ENCODE measurements at places on chromosomes 5 and 9.
A peak's percentile ranks its signal among the peaks of the same experiment; 100 is the strongest.

- DNase-seq: peak; percentile 71
Measured at GRCh38 chr9:127589955-127590370, 22.1 kb upstream of the STXBP1 start.

DNA sequence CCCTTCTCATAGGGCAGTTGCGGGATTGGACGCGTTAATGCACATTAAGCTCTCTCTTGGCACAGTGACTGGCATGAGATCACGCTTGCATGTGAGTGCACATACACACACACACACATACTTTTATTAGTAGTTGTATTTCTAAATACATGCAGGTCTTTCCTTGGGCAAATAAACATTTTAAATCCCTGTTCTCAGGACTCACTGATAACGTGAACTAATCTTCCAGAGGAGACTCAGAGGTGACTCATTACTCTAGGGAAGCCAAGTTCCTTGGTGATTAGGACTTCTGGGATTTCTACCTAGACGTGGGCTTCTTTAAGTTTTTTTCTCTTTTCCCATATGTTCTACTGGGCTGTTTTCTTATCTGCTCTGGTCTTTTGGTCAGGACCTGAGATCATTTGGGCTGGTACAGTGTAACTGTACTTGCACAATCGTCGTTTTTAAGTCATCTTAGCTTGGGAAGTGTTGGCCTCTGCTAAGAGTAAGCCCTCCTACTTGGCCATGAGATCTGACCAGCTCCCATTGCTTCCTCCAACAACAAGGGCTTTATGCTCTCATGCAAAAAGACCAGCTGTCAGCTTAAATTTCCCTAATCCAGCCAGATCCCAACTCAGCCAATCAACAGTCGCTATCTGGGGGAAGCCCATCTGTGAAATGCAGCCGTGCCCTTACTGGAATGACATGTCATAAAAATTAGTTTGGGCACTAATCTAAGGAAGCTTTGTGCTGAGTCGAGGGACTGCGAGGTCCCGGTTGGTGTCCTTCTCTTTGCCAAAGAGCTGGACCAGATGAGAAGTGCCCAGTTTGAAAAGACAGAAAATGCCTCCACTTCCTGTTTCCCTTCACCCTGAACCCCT lies 176.4 kb upstream of the ANKRD55 start:
- peak; percentile 12 for DNase-seq

- DNase-seq: no peak
Measured at GRCh38 chr5:33701251-33701650, 190.5 kb downstream of the ADAMTS12 start.

GRCh38 chr9:89902450-89903140 lies 297.8 kb downstream of the GADD45G start:
- no peak for DNase-seq

GRCh38 chr5:53350368-53350767 lies 130.1 kb upstream of the FST start:
- no peak for DNase-seq

DNA sequence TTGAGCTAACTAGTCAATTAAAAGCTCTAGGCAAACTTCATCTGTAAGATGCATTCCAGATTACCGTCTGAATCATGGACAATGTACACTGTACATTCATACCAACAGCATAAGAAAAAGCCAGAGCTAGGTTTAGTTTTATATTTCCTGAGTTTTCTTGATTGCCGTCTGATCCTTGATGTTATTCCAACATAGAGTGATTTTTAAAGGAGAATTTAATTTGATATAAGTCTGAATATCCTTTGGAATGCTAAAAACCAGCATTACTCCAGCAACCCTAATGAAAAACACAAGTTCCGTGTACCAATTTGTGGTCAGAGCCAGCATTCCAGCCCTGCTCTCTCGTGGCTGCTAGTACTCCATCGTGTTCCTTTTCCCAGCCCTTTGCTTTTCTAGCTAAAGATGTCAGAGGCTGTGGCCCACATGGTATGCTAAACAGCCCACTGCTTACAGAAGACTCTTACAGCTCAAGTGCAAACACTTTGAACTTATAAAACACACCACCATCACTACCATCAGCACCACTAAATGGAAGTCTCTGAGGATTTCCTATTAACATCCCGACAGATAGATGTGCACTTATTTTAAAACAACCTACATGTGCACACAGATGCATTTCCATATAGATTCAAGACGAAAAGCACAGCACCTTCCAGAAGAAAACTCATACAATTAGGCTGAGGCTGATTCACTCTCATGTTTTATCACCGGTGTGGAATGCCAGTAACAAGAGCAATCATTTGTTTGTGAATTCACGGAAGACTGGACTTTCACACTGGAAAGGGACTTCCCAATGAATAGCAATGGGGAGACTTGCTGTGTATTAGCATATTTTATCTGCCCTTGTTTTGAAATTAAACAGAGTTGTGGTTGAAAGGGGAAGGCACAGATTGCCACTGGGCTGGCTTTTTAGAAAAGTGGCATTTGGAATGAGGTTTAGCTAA lies 246.9 kb upstream of the GAS1 start:
- DNase-seq: peak; percentile 6

DNA sequence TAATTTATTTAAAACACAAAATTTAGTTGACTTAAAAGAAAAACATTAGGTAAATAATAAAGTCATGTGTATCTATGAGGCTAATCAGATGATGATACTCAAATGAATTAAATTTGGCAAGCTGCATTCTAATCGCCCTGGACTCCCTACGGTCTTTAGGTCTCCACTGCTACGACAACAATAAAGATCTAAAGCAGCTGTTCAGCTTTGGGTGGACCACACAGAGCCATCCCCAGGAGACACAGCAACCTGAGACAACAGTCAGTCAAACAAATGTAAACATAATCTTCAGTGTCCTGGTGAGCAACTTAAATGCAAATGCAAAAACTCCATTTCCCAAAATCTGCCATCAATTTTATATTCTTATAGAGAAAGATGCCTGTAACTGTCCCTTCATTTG lies 65.5 kb downstream of the MCTP1 start:
- no peak for DNase-seq

- no peak for DNase-seq
Measured at GRCh38 chr5:143582176-143582575, 178.7 kb upstream of the NR3C1 start.

GRCh38 chr5:133062276-133062675 lies 10.5 kb downstream of the HSPA4 start:
- no peak for DNase-seq

DNA sequence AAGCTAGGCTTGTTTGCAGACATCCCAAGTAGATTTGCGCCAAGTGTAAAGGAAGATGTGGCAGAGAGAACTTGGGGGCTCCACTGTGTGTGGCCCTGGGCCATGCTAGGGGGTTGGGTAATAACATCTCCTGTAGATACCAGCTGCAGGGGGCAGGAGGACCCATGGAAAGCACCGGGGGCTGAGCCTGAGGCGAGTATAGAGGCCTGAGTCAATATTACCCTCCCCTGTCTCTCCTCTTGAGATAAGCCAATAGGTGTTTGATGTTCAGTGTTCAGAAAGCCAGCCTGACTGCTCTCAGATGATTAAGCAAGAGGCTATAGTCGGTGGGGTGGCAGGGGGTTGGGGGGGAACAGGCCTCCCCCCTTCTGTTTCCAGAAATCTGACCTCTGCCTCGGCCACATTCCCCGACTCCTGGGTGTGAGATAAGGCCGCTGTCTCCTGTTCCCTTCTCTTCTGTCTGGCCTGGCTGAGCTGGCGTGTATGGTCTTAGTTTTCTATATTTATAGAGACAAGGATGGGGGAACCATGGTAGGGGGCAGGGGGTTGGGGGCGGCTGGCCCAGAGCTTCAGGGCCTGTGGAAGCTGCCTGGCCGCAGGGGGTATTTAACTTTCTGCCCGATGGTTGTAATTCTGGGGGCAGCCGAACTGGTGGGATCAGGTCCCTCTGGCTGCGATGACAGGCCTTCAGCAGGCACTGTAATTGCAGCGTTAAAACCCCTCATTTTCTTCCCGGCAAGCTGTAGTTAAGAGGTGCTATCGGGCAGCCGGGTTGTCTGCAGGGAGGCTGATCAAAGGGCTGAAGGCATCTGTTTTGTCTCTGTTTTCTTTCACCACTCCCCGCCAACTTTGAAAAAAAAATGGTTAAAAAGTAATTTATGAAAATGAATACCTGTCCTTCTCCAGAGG lies 292.0 kb downstream of the NSG2 start:
- DNase-seq: no peak

DNA sequence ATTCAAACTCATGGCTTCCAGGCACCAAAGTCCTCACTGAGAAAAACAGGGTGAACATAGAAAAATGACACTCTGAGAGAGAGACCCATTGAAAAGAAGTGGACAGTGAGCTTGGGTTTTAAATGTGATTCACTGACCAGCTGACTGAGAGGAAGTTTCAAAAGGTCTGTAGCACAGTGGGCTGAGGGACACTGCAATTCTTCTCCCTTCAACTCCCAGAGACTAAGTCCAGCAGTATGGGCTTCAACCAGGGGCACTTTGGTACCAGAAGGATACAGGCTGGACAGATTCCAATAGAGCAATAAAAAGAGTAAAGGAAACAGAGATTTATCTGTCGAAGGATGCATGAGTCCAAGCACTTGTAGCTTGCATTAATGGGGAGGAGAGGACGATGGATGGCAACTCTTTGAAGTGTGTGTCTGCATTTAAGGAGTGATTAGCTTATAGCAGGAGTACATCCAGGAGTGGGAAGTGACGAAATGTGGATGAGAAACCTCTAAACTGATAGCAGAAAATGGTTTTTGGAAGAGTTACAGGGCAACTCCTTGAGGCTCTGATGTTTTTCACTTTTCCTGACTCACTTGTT lies 117.0 kb upstream of the ANKRD55 start:
- DNase-seq: no peak

DNA sequence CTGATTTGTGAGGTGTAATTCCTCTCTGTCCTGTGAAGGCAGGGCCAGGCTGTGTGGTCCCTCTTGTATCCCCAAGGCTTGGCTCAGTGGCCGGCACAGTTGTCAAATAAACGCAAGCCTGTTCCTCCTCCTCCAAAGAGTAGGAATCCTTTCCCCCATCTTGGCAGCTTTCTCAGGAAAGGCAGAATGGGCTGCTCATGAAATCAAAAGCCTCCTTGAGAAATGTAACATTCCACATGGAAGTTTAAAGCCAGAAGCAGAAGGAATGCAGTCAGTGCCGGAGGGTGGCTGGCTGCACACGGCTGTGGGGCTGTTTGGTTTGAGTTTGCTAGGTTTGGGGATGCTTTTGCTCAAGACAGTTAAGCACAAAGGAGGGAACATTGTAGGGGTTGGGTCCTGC lies 34.5 kb upstream of the MED10 start:
- no peak for DNase-seq

DNA sequence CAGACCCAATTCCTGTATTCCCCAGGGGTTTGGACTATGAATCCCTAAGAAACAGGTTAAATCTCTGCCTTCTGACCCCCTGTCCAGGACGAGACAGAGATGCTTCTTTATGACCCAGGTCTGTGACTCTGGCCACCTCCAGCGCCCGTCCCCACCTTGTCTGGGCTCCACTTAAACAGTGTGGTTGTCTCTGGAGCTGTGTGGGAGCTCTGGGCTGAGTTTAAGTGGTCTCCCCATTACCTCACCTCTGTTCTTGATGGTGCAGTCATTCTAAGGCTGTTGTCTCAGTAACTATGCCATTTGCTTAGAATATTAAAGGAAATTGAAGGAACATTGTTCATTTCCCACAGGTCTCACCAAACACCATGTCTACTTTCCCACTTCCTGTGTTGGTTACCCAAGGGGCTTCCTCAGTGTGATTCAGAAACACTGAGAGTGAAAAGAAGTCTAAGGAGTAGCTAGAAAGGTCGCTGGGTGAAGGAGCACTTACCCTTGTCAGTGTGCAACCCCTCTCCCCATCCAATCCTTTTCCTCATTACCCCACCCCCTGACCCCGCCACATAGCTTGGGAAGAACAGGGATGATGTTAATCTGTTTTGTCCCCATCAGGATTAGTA lies 127.8 kb upstream of the CKMT2 start:
- DNase-seq: no peak

DNA sequence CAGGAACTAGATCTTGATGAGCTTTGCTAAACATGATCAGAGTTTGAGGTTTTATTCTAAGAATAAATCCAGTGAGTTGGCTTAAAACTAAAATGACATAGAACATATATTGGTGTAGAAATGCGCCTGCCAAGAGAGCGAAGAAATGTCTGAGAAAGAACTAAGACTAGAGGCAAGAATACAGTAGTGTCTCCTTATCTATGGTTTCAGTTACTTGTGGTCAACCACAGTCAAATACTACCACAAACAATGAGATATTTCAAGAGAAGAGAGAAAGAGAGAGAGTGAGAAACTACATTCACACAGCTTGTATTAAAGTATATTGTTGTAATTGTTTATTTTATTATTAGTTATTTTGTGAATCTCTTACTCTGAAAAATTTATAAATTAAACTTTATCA lies 254.4 kb upstream of the CDH10 start:
- DNase-seq: no peak

DNA sequence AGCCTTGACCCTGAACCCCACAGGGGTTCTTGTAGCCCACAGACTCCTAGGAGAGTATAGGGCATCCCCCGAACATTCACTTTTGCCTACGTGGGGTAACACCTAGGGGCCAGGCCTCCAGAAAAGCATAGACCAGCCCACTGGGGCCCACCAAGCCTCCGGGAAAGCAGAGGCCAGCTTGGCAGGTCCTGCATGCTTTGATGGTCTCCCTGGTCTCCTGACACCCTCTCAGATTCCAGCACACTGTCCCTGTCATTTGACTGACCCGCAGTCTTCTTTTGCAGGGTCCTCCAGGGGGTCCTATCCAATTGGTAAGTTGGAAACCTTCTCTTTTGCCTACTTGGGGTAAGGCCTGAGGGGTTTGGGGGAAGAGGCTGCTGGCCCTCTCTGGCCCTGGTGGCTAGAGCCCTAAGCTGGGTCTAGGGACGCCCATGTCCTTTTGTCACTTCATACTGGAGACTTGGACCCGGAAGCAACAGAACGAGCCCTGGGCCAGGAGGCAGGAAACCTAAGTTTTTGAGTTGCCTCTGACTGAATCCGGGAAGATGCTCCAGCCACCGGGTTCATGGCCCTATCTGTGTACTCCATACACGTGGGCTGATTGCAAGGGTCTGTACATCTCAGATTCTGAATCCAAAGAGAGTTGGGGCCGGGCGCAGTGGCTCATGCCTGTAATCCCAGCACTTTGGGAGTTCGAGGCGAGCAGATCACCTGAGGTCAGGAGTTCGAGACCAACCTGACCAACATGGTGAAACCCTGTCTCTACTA lies 20.9 kb upstream of the ORM1 start:
- DNase-seq: no peak

GRCh38 chr9:127050591-127051001 lies 71.8 kb downstream of the ANGPTL2 start:
- DNase-seq: no peak

DNA sequence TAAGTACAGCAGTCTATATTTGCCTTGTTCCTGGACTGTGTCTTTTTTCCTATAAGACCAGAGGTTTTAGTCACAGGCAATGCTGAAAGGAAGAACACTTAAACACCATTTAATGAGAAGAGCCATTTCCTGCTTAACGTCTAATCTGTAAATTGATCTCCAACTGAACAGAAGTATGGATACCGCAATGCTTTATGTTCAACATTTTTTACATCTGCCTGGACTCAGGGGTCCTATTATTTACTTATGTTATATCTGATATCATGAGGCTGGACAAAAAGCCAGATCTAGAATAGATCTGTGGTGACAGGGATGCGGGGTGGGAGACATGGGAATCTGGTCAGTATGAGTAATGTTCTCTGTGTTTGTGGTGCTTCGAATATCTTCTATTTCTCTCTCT lies 334.6 kb upstream of the MPDZ start:
- DNase-seq: no peak

GRCh38 chr9:89417832-89418473 lies 80.0 kb downstream of the SEMA4D start:
- DNase-seq: no peak

GRCh38 chr5:14267166-14267838 lies 124.2 kb downstream of the TRIO start:
- DNase-seq: peak; percentile 42

All from ACHN (cell line).